Caudate nucleus (tissue), 63 donors: ENCODE measurements at places on chromosomes 1 and 21.

GRCh38 chr1:2179283-2180013 lies 15.1 kb downstream of the FAAP20 start:
- no peak for DNase-seq

DNA sequence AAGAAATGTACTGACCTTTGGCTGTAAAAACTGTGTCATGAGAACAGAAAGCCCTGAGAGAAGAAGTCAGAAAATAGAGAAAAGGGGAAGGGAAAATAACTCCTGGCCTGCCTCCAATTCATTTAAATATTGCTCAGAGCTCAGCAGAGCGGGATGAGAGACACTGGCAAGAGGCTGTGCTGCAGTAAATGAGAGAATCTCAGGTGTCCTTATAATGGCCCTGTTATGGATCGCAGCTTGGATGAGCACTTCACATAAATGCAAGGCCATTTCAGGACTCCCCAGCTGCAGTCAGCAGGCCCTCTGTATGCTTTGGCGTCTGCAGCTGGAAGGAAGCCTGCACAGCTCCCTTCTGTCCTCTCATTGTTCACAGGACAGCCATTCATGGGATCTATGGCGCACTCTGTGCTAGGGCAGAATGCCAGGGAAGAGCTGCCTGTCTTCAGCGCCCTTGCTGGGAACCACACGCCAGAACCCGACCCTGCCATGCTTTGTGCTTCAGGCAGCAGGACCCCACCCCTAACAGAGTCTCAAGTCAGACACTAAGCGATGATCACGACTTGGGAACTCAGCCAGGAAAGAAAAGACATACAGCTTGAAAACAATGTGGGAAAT lies 20.7 kb upstream of the ABCB10 start:
- DNase-seq, result peak; percentile 89

DNA sequence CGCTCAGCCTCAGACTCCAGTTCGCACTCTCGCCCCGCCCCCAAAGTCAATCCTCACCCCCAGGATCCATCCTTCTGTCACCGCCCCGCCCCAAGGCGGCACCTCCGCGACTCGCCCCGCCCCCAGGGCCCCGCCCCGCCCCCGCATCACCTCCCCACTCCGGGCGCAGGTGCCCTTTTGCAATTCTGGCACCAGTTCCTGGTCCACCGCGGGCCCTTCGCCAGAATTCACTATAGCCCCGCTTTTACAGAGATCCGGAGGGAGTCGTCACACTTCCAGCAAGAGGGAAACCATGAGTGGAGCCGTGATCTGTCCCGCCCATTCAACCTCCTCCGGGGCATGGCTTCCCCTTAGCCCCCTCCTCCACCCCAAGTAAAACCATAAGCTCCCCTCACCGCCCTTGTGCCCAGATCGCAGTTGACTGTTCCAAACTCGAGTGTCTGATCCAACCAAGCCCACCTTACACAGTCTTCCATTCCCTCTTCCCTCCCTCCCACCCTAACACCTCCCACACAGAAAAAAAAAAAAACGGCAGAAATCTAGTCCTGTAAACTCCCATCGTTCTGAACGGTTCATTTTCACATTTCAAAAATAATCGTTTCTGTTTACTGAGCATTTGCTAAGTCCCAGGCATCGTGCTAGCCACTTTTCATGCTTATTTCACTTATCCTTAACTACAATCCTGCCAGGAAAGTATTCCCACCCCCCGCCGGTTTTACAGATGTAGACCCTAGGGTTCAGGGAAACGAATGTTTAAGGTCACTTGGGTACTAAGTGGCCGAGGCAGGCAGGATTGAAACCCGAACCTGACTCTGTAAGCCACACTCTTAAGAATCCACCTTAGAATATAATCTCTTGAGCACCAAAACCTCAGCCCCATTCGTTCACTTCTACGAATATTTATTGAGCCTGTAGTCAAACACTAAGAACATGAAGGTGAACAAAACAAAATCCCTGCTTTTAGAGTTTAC lies 1.3 kb upstream of the DNAJC16 start:
- no peak for DNase-seq

DNA sequence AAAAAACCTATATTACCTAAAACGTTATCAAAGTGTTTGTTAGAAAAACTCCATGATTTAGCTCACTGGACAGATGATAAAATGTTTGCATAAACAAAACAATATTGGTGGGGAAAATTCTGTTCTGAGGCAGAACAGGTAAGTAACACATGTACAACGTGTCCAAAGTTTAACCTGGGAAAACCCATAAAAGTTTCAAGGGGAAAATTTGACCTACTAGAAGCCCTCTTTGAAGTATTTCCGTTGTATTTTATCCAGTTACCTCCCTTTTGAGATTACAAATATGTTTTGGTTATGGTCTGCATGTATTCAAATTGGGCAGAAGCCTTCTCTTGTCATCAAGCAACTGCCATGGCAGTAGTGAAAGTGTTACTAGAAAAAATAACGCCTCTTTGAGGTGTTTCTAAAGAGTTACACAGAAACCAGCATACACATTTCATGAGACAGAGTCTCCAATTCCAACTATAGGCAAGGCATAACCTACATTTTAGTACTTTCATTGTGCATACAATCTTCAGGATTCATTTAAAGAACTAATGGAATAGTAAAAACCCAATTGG lies 58.0 kb upstream of the PDC start:
- no peak for DNase-seq

- DNase-seq, result peak; percentile 17
Measured at GRCh38 chr1:27527223-27527889, 37.4 kb upstream of the WASF2 start.

DNA sequence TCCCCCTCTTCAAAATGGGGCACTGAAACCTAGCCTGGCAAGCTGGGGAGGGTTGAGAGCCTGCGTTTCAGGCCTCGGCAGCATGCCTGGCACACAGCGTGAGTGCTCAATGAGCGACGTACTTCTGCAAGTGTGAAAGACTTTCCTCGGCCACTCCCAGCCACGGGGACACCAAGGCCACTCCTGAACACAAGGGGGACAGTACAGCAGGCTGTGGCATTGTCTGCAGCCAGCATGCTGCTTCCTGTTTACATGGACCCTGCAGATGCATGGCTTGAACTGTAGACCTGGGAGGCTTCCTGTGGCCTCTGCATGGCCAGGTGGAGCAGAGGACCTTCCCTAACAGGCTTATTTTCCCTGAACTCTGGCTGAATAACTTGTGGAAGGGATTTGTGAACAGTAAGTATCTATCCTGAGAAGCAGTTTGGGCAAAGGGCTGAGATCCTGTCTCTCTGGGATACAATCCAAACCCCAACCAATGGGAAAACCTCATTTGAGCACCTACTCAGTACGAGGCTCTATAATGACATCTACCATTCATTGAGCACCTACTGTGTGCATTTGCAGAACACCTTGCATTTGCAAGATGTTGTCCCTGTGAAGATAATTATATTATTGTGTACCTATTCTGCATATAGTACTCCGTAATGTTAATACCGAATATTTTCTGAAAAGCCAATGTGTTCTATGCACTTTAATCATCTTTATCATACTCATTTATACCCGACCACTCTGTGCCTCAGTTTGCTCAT lies 9.9 kb upstream of the HSPG2 start:
- no peak for DNase-seq

DNA sequence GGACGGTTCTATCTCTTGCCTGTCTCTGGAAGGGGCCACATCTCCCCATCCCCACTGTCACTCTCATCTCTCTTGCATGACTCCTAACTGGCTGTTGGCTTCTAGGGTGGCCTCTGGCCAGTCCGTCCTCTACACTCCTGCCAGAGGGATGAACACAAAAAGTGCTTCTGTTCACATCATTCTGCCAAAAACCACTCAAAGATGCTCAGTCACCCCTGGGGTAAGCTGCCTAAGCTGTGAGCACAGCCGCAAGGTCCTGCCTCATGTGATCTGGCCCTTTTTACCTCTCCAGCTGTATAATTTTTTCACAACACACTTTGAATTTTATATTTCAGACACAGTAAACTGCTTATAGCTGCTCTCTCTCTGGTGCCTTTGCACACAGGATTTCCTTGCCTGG lies 97.6 kb upstream of the CD34 start:
- DNase-seq, result no peak

DNA sequence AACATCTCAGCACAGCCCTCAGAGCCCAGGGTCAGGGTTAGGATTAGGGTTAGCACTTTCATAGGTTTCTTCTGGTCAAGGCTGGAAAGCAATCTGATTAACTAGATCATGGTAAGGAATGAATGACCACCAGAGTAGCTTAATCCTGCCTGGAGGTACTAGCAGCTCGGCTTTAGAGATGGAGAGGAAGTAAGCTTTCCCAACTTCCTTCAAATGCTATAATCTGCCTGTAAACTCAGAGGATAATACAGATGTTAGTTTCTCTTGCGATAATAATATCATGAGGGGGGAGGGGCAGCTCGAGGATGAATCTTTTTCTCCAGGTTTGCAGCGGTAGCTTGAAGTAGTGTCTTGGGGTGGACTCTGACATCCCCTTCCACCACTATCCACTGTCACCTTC lies 194.9 kb downstream of the HIVEP3 start:
- DNase-seq, result no peak

- DNase-seq, result no peak
Measured at GRCh38 chr1:242083742-242084141, 84.8 kb upstream of the MAP1LC3C start.

DNA sequence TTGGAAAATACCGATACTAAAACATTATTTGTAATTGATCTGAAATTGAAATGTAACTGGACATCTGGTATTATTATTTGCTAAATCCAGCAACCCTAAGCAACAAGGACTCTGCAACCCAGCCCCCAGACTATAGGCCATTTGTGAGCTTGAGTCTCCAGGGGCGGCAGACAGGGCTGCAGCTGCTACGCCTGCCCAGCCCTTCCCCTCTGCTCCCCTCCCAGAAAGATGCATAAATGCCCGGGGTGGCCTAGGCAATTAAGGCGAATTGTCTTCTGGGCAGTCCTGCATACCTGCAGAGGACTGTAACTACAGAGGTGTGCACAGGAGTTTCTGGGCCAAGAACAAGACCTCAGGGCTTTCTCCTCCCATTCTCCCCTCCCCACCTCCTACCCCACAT lies 41.2 kb upstream of the LBR start:
- DNase-seq, result no peak

DNA sequence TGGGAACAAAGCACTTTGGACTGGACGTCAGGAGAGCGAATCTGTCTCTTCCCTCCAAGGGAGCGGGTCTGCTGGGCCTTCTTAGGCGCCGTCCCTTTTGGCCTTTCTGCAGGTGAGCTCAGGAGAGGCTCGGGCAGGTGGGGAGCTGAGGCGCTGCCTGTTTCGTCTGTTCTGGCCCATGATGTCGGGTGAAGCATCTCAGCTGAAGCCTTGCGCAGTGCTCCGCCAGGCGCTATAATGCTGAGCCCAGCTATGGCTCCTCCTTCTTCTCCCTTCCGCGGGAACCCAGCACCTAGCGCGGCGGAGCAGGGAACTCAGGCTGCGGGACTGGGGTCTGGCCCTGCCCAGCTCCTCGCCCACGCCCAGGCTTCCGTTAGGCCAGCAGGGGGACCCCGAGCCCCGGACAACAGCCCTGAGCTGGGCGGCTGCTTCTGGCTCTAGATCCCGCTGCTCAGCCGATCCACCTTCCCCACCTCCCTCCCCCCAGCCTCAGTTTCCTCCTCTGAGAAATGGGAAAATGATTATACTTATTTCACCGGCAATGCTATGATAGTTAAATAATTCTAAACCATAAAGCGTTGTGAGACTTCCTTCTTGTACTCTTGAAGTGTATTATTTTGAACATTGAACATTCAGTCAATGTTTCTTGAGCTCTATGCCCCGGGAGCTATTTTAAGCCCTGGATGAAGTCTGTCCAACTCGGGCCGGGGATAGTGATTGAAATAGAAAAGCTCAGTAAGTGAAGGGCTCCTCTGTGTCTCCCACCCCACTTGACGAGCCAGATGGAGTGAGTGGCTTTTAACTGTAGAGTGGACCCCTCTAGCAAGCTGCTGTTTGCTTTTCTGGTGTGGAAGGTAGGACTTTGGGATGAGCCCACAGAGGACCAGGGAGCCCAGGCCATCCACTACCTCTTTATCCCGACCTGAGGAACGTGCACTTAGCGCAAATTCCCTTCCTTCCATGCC lies 9.6 kb upstream of the ADORA1 start:
- peak; percentile 45 for DNase-seq

DNA sequence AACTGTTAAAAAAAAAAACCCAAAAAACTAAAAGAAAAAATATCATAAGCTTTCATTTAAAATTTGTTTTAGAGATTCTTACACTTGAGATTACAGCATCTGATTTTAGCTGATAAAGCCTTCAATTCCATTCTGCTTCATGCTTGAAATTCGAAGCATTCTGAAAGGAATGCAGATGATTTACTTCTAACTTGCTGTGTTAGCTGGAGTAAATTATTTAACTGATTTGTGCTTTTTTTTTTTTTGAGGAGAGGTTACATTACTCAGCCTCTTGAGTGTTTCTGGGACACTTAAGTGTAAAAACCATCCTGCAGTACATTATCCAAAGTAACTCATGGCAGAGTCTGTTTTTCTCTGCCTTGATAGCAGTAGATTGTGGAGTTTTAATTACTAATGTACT lies 4.5 kb upstream of the TRIM67 start:
- DNase-seq, result no peak

- DNase-seq, result no peak
Measured at GRCh38 chr1:76129731-76130130, 55.2 kb downstream of the ST6GALNAC3 start.

- DNase-seq, result no peak
Measured at GRCh38 chr1:29936031-29936544, 699.8 kb downstream of the PTPRU start.

- no peak for DNase-seq
Measured at GRCh38 chr21:31577271-31577670, 82.2 kb upstream of the SOD1 start.

- DNase-seq, result no peak
Measured at GRCh38 chr1:1605034-1605591, 5.2 kb upstream of the FNDC10 start.

DNA sequence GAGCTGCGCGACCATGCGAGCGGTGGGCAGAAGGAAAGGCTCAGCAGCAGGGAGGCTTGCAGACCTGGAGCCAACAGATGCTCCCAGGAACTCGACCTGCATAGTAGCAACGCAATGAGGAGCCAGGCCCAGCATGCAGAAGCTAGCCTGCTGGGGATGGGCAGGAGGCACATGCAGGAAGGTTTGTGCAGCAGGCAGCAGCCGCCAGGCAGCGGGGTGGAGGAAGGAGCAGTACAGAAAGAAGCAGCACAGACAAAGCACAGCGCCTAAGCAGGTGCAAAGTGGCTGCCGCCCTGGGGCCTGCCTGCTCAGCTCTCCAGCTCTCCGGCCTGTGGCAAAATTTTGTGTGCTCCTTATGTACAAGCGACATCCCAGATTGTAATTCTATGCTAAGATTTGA lies 213.5 kb upstream of the MAP1LC3C start:
- DNase-seq, result no peak

GRCh38 chr1:53657891-53658396 lies 81.0 kb downstream of the GLIS1 start:
- no peak for DNase-seq

GRCh38 chr1:44545961-44546360 lies 128.3 kb downstream of the TMEM53 start:
- DNase-seq, result no peak

DNA sequence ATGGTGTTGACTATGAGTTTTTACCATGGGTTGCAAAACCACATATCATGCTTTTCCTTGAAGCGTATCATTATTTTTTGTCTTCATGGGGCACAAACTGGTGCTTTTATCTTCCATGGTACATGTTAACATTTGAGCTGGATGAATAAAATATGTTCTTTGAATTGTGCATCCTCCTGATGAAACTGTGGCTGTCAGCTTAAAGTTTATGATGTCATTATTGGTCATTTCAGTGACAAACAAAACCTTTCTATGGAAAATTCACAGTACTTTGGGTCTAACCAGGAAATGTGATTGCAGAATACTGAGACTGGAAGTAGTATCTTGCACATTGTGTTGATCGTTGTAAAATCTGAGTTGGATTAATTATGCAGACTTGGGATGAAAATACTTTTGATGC lies 291.7 kb upstream of the ZRANB2 start:
- DNase-seq, result no peak

- DNase-seq, result no peak
Measured at GRCh38 chr1:233459968-233460367, 132.4 kb downstream of the MAP3K21 start.
